RWPE2 (cell line): ENCODE measurements at places on chromosomes 1 and 21.

- no peak for DNase-seq
These were observed 119.2 kb upstream of the KIAA1614 start for GRCh38 chr1:180793451-180793850.

GRCh38 chr1:114034567-114035303 lies 55.5 kb downstream of the OLFML3 start:
- DNase-seq = no peak

DNA sequence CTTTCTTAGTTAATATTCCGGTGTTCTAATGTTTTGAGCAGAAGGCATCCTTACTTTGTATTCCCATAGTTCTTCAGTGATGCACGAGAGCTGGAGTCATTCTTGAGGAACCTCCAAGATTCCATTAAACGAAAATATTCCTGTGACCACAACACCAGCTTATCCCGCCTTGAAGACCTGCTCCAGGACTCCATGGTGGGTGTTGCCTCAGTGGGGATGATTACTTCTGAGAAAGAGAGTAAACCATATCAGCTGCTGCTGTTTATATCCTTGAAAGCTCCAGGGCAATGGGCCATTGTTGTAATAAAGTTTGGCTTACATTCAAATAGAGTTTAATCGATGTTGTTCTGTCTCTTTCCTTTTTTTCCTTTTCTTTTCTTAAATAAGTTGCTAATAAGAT lies 93.1 kb downstream of the MACF1 start:
- DNase-seq = no peak

GRCh38 chr1:43545695-43546387 lies 15.2 kb downstream of the PTPRF start:
- DNase-seq = peak; percentile 89

DNA sequence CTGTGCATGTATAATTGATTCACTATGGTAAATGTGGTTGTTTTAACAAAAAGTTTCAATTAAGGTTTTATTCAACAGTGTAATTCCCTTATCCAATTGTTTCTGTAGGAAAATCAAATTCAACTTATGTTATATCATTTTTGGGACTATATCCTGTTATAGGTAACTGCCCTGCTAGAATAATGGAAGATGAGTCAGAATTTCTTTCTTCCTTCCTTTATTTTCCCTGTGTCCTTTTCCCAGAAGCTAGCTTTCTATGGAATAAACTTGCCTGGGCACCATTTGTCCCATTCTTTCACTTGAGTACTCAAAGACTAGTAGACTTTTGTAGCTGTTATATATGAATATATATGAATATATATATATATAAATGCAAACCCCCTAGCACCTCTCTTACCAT lies 301.3 kb downstream of the TM2D1 start:
- no peak for DNase-seq

- DNase-seq = no peak
These were observed 62.5 kb downstream of the SCCPDH start for GRCh38 chr1:246786606-246787238.

- peak; percentile 62 for DNase-seq
These were observed 683 bp downstream of the LRRC8B start for GRCh38 chr1:89525169-89525855.
